Natural killer cell treated with Interleukin-12 subunit alpha and Interleukin-12 subunit beta and Interleukin-15 and Interleukin-18, amount 100 ng/mL, for 72 hours (primary cell): ENCODE measurements at places on chromosomes 3 and 15. TPM values are rescaled to one million over a fixed set of nuclear protein-coding genes. Genes with fewer than 3 reads are reported as not detected.
A peak's percentile ranks its signal among the peaks of the same experiment; 100 is the strongest.

DNA sequence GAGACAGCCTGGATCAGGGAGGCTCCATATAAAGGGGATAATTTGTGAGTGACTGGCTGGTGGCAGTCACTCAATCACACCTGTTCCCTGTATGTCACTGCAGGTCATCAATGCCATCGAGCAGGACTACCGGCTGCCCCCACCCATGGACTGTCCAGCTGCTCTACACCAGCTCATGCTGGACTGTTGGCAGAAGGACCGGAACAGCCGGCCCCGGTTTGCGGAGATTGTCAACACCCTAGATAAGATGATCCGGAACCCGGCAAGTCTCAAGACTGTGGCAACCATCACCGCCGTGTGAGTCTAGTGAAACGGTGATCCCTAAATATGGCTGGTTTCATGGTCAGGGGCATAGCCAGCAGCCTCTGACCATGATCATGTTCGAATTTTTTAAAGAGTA is 453.2 kb downstream of the EPHB1 start:
- H3K27me3 ChIP-seq = no peaks in the 10 kb centered on the region
- H3K27ac ChIP-seq = no peak overlapping the region
- no peak for DNase-seq
- no peaks in the 10 kb centered on the region for H3K36me3 ChIP-seq
- no peak overlapping the region for H3K4me3 ChIP-seq

DNA sequence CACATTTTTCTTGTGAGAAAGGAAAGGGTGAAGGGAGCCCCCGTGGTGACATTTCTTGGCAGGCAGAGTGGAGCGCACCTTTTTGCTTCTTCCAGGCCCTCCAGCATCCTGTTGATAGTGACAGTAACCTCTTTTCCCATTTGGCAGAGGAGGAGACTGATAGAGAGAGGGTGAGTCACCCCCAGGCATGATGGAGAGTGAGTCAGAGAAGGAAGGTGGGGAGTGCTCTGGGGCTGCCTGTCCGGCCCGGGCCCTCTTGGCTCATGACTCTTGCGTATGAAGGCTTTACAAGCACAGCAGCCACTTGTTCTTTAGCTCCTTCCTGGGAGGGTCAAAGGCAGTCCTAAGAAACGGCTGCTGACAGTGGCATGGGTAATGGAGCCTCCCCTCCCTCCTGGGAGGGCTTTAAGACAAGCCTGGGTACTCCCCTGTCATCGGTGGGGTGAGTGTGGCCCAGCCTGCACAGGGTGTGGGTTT is 16.0 kb downstream of the ANKRD63 start:
- H3K4me1 ChIP-seq = no peaks in the 10 kb centered on the region
- no peak overlapping the region for H3K4me3 ChIP-seq
- H3K27me3 ChIP-seq = no peaks in the 10 kb centered on the region

DNA sequence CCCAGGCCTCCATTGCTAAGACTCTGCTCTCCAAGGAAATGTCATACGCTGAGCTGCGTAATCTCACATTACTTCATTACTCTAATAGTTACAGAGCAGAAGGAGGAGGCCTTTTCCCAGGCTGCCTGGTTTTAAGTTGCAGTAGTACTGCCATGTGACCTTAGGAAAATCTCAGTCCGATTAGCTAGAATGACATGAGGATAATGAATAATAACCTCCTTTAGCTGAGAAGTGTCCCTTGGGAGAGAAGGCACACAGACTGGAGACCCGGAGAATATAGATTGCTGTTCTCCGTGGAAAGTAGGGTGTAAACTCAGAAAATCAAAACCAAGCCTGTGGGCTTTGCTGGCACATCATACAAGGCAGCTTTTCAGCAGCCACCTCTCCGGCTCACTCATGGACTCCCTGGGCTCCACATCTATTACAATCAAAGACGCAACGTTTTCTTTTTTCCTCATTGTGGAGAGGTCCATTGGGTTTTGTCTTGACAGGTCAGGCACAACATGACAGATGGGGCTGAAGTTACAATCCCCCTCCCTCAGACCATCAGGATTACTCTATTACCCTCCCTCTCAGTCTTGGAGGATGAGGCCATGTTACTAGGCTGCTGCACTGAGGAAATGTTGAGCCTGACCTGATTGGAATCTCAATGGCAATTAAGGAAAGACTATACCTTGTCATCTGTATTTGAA is 134.8 kb upstream of the MB21D2 start:
- no peak for DNase-seq
- H3K36me3 ChIP-seq = no peaks in the 10 kb centered on the region
- no peaks in the 10 kb centered on the region for H3K4me1 ChIP-seq
- H3K4me3 ChIP-seq = no peak overlapping the region
- H3K27me3 ChIP-seq = no peaks in the 10 kb centered on the region

- H3K27me3 ChIP-seq = no peaks in the 10 kb centered on the region
- DNase-seq = peak; percentile 60
- no peaks in the 10 kb centered on the region for H3K36me3 ChIP-seq
- H3K4me3 ChIP-seq = no peak overlapping the region
Measured at GRCh38 chr3:117019082-117019713, 309.6 kb downstream of the TUSC7 start.

DNA sequence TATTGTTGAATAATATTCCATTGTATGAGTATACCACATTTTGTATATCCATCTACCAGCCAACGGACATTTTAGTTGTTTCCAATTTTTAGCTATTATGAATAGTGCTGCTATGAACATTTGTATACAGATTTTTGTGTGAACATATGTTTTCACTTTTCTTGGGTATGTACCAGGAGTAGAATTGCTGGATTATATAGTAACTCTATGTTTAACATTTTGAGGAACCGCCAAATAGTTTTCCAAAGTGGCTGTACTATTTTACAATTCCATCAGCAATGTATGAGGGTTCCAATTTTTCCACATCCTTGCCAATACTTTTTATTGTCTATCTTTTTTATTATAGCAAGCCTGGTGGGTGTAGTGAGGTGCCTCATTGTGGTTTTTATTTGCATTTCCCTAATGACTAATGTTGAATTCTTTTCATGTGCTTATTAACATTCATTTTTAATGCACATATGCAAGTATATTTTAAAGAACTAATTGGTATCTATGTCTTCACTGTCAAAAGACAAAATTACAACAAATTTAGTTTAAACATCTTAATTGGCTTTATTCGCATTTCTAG is 77.5 kb upstream of the PIAS1 start:
- DNase-seq = no peak
- H3K36me3 ChIP-seq = no peaks in the 10 kb centered on the region
- H3K4me1 ChIP-seq = no peaks in the 10 kb centered on the region
- H3K27me3 ChIP-seq = peaks cover 9% of the 10 kb centered on the region
- no peak overlapping the region for H3K27ac ChIP-seq
- H3K4me3 ChIP-seq = no peak overlapping the region

GRCh38 chr15:28993051-28993719 is 107.4 kb downstream of the APBA2 start:
- peak overlapping the region; percentile 76 for H3K4me3 ChIP-seq
- no peak for DNase-seq
- H3K4me1 ChIP-seq = peaks cover 66% of the 10 kb centered on the region
- no peaks in the 10 kb centered on the region for H3K27me3 ChIP-seq
- peak overlapping the region; percentile 95 for H3K27ac ChIP-seq

The LDHAL6B gene
- total RNA-seq = not detected

DNA sequence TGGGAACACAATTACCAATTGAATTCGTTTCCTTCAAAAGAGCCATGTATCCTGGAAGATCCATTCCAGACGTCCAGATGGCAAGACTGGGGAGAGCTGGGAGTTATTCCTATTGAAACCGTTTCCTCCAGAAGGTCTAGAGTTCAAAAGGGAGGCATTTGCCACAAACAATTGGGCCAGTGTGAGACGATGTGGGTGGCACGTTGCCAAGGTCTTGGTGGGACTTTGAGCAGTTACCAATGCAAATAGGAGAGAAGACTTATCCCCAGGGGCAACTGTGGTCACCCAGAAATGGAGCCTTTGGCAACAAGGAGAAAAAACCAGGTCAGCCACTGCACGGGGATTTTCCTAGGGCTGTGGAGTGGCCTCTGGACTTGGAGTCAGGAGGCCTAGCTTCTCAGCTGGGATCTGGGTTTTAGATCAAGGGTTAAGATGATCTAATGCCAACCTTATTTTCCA is 29.6 kb upstream of the TLE3 start:
- H3K27me3 ChIP-seq = peaks cover 21% of the 10 kb centered on the region
- peaks cover 15% of the 10 kb centered on the region for H3K4me1 ChIP-seq
- H3K36me3 ChIP-seq = no peaks in the 10 kb centered on the region
- DNase-seq = no peak
- no peak overlapping the region for H3K4me3 ChIP-seq
- no peak overlapping the region for H3K27ac ChIP-seq

The HDC gene
- total RNA-seq = 93.2 TPM

GRCh38 chr3:108297647-108298046 is 1.3 kb downstream of the HHLA2 start:
- H3K27me3 ChIP-seq = peaks cover 8% of the 10 kb centered on the region
- no peak overlapping the region for H3K27ac ChIP-seq
- DNase-seq = no peak
- peaks cover 14% of the 10 kb centered on the region for H3K4me1 ChIP-seq

- peaks cover 8% of the 10 kb centered on the region for H3K36me3 ChIP-seq
- peak overlapping the region; percentile 100 for H3K4me3 ChIP-seq
- H3K27me3 ChIP-seq = peaks cover under 1% of the 10 kb centered on the region
- no peak for DNase-seq
- H3K4me1 ChIP-seq = peaks cover 39% of the 10 kb centered on the region
Measured at GRCh38 chr3:132418916-132419315, 1.6 kb downstream of the DNAJC13 start.

- H3K27ac ChIP-seq = no peak overlapping the region
- H3K36me3 ChIP-seq = no peaks in the 10 kb centered on the region
- H3K4me3 ChIP-seq = no peak overlapping the region
- H3K27me3 ChIP-seq = peaks cover 9% of the 10 kb centered on the region
- no peak for DNase-seq
Measured at GRCh38 chr3:193732827-193733226, 139.8 kb downstream of the OPA1 start.

DNA sequence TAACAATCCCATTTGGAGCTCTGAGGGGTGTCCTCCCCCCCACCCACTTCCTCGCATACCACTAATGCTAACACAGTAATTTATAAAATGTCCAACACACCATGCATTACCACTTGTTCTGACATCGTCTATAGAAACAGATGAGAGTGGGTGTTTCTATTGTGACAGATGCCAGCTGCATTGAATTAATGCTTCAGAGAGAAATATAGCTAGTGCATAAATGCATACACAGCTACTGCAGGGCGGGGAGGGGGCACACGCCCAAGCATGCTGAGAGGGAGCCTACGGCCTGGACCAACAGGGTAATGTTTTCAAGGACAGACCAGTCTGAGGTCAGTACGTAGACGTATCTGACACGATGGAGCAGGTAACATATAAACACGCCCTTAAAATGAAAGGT is 106.0 kb upstream of the FEZF2 start:
- no peaks in the 10 kb centered on the region for H3K4me1 ChIP-seq
- DNase-seq = no peak
- no peaks in the 10 kb centered on the region for H3K27me3 ChIP-seq
- H3K27ac ChIP-seq = no peak overlapping the region
- H3K4me3 ChIP-seq = no peak overlapping the region

The GOLGA6D gene
- not detected for total RNA-seq

DNA sequence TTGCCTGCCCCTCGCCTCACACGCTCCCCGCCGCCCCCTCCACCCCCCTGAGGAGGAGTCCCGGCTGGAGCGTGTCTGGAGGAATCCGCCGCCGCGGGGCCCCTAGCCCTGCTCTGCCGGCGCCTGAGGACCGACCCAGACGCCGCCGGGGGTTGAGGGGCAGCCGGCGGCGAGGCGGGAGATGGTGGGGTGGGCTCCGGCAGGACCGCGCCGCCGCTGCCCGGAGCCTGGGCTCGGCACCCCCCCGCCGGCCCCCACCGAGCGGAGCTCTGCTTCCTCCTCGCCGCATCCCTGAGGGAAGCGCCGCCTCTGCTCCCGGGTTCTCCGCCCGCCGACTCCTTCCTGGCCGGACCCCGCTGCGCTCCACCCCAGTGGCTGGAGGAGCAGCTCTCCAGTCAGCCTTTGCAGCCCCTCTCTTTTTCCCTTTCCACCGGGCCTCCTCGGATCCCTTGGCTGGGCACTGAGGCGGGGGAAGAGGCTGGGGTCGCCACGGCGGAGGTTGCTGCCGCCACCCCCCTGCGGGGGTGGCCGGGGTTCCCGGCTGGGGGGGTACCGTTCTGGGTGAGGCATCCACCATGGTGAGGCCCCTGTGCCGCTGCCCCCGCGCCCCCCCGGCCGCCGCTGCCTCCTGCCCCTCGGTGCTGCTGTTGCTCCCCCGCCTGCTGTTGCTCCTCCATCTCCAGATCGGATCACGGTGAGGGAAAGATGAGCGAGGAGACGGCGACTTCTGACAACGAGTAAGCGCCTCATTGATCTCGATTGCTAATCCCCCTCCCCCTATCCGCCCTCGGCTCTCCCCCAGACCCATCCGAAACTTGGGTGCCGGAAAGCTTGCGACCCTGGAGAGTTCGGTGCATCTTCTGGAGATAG is at the start of gene SPRED1:
TSS of gene SPRED1 (plus strand) at position 356 of the 870 bp plus-strand sequence. CDS start at position 706, 350 bp downstream.
- peak within 1 kb of the TSS; percentile 54 for H3K27ac ChIP-seq
- peaks cover 25% of the 10 kb centered on the region for H3K4me1 ChIP-seq
- no peaks in the 10 kb centered on the region for H3K36me3 ChIP-seq
- peaks cover 15% of the 10 kb centered on the region for H3K27me3 ChIP-seq

The ZNF660 gene
- 5.9 TPM for total RNA-seq

The WDR76 gene
- 37.9 TPM for total RNA-seq

The CSPG4 gene
- not detected for total RNA-seq

The KCNAB1 gene
- not detected for total RNA-seq

DNA sequence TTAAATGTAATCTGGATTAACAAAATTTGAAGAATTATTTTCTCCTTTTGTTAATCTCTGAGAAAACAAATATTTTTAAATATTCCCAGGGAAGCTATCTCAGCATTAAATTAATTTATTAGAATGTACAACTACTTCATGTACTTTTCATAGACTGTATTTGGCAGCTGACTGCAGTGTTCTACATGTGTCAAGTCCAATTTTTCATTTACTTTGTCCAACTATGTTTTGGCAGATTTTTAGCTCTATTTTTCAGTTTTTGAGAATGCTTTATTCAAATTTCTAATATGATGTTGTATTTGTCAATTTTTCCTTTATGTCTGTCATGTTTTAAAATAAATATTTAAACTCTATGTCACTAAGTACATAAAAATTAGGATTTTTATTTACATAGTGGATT is 925.1 kb downstream of the OTOL1 start:
- DNase-seq = no peak
- H3K4me3 ChIP-seq = no peak overlapping the region
- H3K27me3 ChIP-seq = no peaks in the 10 kb centered on the region
- no peaks in the 10 kb centered on the region for H3K4me1 ChIP-seq

DNA sequence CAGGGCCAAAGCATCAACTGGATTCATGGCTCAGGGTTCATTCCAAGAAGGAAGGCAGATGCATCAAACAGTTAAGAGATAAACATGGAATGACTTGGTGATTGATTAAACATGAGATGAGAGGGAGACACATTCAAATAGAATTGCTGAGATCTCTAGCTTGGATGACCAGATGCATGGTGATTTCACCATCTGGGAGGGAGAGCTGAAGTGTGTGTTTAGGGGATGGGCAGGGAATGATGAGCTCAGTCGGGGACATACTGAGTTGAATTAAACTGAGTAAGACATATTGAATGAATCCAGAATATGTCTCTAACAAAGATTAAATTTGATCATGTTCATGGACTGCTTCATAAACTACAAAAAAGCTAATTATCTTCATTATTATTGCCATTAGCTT is 35.5 kb downstream of the CADPS start:
- H3K4me3 ChIP-seq = no peak overlapping the region
- no peaks in the 10 kb centered on the region for H3K27me3 ChIP-seq
- no peak overlapping the region for H3K27ac ChIP-seq
